ENCODE measurements at places on chromosomes 3 and 15.

DNA sequence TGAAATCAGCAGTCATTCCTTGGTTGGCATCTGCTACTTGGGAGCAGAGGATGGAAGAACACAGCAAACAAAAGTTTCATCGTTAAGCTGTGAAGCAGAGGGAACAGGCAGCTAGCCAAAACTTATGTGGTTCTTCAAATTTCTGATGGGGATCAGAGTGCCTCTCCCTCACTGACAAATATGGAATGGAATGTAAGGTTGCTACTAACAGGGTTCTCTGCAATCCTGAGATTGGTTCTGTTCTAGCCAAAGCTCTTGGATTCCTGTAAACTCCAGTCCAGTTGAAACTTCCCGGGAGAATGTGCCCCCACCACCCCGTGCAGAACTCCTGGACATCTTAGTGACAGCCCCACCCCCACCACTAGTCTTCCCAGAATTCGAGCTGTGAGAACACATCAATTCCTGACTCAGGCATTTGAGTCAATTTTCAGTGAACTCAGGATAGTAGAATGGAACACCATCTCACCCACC is 55.9 kb upstream of the PHLDB2 start:
- no peak for DNase-seq

DNA sequence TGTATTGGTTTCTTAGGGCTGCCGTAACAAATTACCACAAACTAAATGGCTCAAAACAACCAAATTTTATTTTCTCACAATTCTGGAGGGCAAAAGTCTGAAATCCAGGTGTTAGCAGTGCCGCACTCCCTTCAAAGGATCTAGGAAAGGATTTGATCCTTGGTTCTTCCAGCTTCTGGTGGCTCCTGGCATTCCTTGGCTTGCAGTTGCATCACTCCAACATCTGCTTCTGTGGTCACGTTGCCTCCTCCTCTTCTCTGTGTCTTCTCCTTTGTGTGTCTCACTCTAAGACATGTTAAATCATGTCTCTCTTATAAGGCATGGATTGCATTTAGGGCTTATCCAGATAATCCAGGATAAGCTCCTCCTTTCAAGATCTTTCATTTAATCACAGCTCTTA is 262.2 kb downstream of the MEX3B start:
- no peak for DNase-seq

GRCh38 chr3:130789782-130790322 is 43.2 kb upstream of the PIK3R4 start:
- DNase-seq, result no peak

GRCh38 chr3:55174747-55175146 is 246.9 kb upstream of the LRTM1 start:
- no peak for DNase-seq

DNA sequence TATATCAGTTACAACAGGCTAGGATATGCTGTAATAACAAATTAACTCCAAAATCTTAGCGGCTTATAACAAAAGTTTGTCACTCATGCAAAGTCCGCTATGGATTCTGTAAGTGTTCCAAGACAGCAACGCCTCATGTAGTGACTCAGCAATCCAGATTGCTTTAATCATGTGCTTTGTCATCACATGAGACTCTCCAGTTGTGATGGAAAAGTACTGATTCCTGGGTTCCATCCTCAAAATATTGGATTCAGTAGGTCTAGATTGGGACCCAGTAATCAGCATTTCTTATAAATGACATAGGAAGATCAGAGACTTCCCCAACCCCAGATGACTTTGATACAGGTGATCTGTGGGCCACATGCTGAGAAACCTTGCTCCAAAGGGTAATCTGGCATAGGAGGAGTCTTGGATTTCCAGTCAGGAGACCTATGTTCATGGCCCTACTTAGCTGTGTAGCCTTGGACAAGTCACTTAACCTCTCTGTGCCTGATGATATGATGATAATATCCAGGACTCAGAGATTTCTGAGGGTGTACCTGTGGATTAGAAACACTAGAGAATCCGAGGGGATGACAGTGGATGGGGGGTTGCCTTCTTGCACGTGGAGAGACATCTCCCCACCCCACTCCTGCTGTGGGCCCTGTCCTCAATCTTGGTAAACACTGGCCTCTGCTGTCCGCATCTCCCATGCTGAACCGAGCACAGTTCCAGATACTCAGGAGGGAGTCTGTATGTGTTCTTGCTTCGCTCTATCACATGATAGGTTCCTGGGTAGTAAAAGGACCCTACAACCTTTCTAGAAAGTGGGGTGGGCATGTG is 65.5 kb downstream of the CORO2B start:
- DNase-seq, result no peak

GRCh38 chr3:54575618-54575960 is 352.3 kb downstream of the LRTM1 start:
- DNase-seq, result no peak

GRCh38 chr3:42805141-42805821 is 991 bp upstream of the HIGD1A start:
- no peak for DNase-seq

- no peak for DNase-seq
Measured at GRCh38 chr3:69579306-69580041, 159.8 kb upstream of the MITF start.

- DNase-seq, result no peak
Measured at GRCh38 chr3:64578062-64578770, 109.6 kb downstream of the ADAMTS9 start.

DNA sequence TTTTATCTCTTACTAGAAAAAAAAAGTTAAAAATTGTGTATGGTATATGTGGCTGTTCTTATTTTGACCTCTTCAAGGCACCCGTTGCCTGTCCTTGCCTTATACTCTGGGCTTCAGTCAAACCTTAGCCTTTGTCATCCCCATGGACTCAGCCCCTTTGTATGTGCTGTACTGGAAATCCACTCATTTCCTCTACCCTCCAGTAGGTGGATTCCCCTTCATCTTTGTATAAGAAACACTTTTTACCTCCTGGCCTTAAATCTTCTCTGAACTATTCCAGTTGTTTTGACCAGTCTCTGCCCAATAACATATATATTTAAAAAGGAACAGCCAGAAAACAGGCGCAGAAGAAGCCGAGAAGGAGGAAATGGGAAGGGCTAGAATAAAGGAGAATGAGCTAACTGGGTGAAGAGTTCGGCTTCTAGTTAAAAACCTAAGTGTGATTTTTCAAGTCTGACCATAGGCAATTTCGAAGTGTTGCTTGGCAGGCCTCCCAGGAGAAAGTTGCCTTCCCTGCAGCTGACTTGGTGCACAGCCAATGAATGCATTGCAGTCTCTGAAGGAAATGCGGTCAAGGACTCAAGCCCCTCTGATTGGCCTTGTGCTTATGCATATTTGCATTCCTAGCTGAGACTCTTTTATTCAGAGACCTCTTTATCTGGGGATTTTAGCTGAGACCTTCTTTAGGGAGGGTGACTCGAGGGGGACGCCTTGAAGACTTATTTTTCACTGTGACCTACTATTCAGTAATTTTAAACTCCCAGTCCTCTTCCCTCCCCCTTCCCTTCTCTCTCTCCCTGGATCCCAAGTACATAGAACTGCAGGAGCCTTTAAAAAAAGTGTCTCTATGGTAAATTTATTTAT is 277.4 kb downstream of the ROBO1 start:
- no peak for DNase-seq

DNA sequence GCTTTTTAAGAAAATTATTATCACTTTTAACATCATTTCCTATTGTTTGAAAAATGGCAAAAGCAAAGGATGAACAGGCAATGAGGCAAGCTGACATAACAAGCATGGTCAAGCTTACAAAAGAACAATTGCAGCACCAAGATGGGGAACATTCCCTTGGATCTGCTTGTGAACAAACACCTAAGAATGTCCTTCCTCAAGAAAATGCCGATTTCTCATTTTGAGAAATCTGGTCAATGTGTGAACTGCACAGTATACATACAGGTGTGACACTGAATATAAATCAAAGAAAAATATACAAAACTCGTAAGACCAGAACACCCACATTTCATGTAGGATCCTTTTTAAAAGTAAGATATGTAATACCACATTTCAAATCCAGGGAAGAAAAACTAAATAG is 58.9 kb downstream of the LRRFIP2 start:
- DNase-seq, result no peak

DNA sequence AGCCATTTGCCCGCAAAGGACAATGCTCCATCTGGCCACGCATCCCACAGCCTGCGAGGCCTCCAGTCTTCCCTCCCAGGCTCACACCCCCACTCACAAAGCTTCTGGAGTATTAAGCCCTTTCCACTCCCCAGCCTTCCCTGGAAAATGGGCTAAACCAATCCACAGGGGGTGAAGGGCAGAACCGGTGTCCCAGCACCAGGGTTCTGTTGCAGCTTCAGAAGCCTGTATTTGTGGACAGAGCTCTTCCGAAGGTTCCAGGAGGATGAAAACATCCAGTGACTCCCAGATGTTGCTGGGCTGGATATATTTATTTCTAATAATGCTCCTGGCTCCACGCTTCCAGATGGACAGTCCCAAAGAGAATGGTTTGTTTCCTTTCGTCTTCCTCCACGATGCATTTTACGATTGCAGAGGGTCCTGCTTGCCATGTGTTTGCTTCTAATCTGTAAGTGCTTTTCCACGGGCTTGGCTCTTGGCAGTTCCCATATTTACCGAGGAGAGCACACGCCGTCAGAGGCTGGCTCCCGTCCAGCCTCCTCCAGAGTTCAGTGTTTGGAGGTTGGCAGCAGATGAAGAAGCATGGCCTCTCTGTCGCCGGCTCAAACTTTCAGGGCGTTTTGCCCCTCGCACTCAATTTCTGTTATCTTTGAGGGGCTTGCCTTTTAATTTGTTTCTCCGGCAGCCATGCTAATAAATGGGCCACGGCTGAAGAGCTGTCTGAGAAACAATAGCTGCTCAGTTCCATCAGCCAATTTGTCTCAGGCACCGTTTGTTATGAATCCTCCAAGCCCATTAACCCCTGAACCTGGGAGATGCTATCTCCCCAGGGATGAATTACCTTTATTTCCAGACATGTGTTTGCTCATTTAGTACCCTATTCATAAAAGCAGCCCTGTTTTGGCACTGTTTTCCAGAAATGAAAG is 367.9 kb upstream of the PROK2 start:
- DNase-seq, result no peak

DNA sequence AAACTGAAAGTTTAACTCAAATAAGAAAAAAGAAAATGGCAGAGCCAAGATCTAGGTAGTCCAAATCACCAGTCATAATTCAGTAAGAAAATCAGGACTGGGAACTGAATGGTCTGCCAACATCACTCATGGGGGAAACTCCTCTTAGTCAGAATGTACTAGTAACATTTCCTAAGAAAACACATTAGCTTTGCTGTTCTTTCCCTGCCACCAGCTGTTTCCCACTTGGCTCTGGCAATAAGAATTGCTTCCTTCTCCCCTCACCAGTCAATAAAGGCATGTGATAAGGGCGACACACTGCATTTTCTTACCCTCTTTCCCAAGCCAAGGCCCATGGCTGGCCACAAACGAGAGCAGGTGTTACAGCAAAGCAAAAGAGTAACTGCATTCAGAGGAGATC is 46.1 kb downstream of the PIK3R4 start:
- no peak for DNase-seq

GRCh38 chr3:41216993-41217392 is 17.7 kb downstream of the CTNNB1 start:
- DNase-seq, result no peak

- DNase-seq, result no peak
Measured at GRCh38 chr3:141945726-141946485, 69.5 kb downstream of the ATP1B3 start.

GRCh38 chr3:126923423-126923822 is 59.5 kb upstream of the PLXNA1 start:
- no peak for DNase-seq

DNA sequence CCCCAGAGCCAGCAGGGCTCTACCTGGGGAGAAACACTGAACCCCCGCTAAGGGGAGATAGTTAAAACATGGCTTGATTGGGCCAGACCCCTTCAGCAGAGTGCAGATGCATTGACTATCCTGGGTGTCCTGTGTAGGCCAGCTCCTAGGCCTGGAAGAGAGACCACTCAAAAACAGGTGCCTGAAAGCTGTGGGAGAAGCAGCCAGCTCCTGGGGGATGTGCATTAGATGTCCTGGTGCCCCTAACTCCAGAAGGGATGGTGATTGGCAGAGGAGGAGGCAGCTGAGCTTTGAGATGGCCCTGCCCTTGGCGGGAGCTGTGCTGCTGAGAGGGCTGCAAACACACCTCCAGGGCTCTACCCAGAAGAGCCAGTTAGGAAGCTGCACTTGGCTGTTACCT is 89.3 kb upstream of the PLXNA1 start:
- no peak for DNase-seq

- no peak for DNase-seq
Measured at GRCh38 chr3:126646674-126647073, 8.2 kb downstream of the TXNRD3 start.

DNA sequence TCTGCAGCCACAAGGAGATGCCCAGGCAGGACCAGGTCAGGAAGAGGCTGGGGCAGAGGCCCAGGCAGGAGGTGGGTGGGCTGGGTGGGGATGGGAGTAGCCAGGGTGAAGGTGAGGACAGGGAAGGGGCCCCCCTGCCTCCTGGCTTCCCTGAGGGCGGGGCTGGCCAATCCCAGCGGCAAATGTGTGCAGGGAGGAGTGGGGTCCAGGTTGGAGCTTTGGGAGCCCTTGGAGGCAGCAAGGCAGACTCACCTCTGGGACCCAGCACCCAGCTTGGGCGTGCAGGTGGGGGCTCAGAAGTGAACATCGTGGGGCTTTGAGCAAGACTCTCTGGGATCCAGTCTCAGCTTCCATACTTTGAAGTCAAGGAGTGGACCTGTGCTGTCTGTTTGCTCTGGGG is 25.2 kb downstream of the GP9 start:
- DNase-seq, result no peak

- no peak for DNase-seq
Measured at GRCh38 chr15:100050877-100051786, 290.6 kb downstream of the ADAMTS17 start.

GRCh38 chr3:10370429-10370828 is 49.5 kb upstream of the SEC13 start:
- no peak for DNase-seq

- no peak for DNase-seq
Measured at GRCh38 chr3:188052169-188053035, 101.6 kb upstream of the LPP start.

GRCh38 chr3:51966922-51967383 is 301 bp downstream of the PCBP4 start:
- DNase-seq, result no peak

DNA sequence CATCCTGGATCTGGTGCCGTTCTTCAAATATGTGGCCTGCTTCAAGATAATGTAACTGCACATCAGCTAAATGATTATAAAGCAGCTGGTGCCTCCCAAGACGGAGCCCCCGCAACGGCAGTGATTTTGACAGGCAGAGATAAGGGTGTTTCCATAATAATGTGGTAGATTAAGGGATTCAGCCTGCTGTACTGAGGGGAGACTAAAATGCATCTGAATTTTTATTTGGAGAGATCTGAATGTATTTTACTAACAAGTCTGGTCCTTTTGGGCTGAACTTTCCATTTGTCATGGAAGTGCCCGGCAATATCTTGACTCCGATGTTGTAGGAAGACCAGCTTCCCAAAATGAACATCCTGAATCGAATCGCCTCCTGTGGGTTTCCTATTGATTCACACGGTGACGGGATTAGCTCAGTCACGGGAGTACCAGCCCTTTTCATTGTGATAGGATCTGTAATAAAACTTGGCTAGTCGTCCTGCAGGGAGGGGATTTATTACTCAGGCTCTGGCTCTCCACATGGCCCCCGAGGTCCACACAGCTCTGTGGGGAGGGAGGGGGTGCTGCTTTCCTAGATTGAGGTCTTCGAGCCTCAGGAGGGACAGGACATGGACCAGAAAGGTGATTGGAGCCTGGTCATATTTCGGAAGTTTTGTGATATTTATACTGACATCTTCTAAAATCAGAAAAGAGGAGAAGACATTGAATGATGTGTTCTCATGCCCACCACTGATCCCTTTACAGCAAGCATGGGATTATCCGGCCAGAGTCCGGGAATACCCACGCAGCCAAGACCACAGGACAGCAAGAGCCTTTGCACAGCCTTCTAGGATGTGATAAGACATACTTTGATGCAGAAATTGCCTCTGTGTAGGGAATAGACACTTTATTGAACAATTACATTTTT is 2.5 kb upstream of the PCSK6 start:
- DNase-seq, result no peak
